ENCODE measurements at places on chromosomes 16 and 17. TPM values are rescaled to one million over a fixed set of nuclear protein-coding genes. Genes with fewer than 3 reads are reported as not detected.
A peak's percentile ranks its signal among the peaks of the same experiment; 100 is the strongest.

DNA sequence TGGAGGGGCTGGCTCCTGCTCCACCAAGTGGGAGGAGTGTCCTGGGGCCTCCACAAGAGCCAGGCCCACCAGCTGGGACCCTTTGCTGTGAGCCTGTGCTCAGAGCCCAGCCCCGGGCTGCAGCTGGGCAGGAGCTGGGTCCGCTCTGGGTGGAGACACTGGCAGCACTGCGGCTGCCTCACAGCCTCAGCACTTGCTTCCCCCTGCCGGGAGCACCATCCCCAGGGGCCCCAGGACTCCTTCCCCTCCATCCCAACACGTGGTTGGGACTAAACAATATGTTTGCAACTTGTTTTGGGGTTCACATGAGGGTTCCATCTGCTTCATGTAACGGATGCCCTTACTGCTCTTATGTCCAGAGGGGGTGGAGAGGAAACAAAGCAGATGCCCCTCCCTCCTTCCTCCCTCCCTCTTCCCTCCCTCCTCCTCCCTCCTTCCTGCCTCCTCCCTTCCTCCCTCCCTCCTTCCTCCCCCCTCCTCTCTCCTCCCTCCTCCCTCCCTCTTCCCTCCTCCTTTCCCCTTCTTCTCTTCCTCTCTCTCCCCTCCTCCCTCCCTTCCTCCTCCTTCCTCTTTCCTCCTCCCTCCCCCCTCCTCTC, 16.3 kb upstream of the CBFA2T3 start:
- DNase-seq, result no peak

- no peak for DNase-seq
These were observed 74.9 kb downstream of the CMIP start for GRCh38 chr16:81519301-81520150.

Gene MED13
- 45.9 TPM for total RNA-seq

Gene KRT36
- total RNA-seq, result not detected

DNA sequence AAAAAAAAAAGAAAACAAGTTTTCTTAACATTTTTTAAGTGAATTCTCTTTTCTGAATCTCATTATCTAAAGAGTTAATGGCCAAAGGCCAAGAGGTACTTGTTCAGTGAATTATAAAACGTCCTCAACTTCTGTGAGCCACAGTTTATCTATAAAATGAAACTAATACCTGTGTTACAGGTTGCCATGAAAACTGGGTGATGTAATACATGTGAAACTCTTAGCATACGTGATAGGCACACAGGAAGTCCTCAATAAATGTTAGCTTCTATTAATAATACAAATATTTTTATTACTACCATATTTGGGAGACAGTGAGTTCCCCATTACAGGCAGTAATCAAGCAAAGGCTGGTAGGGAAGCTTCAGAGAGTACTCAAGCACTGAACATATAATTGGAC, 13.5 kb upstream of the INPP5K start:
- no peak for DNase-seq

- peak; percentile 45 for DNase-seq
These were observed 93.4 kb upstream of the METRNL start for GRCh38 chr17:82985973-82986372.

GRCh38 chr16:57530522-57531252, 5.7 kb downstream of the CCDC102A start:
- DNase-seq, result peak; percentile 44

GRCh38 chr16:50816901-50817555, 75.1 kb downstream of the CYLD start:
- no peak for DNase-seq

Gene CRYM
- total RNA-seq, result not detected

- no peak for DNase-seq
These were observed 67.7 kb downstream of the GAS7 start for GRCh38 chr17:10130677-10131076.

DNA sequence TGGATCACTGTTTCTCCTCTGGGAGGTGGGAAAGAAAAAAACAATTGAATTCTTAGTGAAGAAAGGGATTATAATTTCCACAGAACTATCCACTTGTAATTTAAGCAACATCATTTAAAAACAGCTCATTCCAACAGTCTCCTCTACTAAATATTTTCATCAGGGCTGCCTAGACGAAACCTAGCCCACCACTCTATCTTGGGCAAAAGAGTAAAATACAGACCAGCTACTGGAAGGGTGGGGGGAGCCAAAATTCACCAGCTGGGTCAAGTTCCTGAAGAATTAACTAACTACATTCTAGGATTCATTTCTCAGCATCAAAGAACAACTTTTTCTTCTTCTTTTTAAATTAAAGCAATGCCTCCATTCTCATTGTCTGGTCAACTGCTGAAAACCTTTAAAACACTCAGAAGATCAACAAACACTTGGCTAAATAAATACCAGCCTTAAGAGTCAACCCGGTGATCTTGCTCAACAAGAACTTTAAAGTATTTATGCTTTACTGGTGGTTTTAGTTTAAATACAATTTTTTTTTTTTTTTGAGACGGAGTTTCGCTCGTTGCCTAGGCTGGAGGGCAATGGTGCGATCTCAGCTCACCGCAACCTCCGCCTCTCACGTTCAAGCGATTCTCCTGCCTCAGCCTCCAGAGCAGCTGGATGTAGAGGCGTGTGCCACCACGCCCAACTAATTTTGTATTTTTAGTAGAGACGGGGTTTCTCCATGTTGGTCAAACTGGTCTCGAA, 25.2 kb downstream of the KANSL1 start:
- DNase-seq, result no peak

GRCh38 chr17:68670967-68671693, 70.0 kb upstream of the FAM20A start:
- no peak for DNase-seq

Gene NEUROD2
- total RNA-seq, result not detected

GRCh38 chr16:48845261-48845660, 235.3 kb upstream of the N4BP1 start:
- DNase-seq, result no peak

Gene PIRT
- not detected for total RNA-seq

- no peak for DNase-seq
These were observed 7.4 kb downstream of the PHOSPHO1 start for GRCh38 chr17:49223168-49223516.

Gene MRPL58
- 48.1 TPM for total RNA-seq

Gene SLC22A31
- 1.6 TPM for total RNA-seq

DNA sequence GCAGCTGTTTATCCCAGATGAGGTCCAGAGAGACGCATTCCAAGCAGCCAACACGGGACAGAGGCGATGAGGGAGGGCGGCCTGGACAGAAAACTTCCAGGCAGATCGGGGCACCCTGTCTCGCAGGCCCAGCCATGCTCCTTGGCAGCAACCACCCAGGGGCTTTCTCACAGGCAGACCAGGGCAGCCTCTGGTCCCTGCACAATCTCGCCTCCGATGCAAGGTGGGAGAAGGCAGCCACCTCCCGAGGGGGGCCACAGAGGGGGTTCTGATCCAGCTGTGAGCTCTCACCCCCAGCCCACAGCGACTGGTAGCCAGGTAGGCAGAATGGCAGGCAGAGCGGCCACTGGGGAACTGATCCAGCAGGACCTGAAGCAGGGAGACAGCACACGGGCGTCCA, 48.7 kb downstream of the LMF1 start:
- DNase-seq, result no peak

Gene MT1M
- not detected for total RNA-seq

Data from activated naive CD4-positive, alpha-beta T cell treated with anti-CD3 and anti-CD28 coated beads, Interleukin-2, amount 50 U/mL, for 72 hours (primary cell).